ENCODE measurements at places on chromosomes 5 and 9.

DNA sequence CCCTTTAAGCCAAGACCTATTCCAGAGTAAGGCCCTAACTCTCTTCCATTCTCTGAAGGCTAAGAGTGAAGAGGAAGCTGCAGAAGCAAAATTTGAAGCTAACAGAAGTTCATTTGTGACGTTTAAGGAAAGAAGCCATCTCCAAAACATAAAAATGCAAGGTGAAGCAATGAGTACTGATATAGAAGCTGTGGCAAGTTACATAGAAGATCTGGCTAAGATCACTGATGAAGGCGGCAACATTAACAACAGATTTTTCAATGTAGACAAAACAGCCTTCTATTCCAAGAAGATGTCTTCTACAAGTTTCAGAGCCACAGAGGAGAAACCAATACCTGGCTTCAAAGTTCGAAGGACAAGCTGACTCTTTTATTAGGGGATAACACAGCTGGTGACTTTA, 1143.4 kb downstream of the CDH12 start:
- DNase-seq: no peak

- no peak for DNase-seq
Measured at GRCh38 chr9:110897943-110898342, 140.3 kb downstream of the LPAR1 start.

DNA sequence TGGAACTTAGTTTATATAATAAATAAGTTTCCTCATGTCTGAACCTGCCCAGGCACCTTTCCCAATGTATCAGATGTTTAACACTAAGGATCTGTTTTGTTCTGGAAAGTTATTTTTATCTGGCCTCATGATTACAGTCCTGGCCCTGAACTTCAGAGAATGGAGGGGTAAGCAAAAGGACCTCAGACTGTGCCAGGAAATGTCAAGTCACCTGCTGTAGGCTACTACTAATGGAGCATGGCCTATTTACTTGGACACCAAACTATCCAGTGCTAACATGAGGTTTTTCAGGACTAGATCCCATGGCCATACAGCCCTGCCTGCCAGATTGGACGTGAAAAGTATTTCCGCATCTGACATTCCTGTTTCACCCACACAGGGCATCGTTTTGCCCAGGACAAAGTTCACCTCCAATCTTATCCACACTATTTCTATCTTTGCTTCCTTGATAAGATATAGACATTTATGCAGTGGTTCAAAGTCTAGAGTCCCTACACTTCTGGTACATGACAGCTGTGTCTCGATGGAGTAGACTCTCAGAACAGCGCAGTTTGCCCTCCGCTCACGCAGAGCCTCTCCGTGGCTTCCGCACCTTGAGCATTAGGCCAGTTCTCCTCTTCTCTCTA, at the start of gene BTNL8:
BTNL8 (plus strand) TSS at position 539 of the 626 bp plus-strand sequence. CDS start 152 bp downstream, outside the sequence.
- no peak for DNase-seq

DNA sequence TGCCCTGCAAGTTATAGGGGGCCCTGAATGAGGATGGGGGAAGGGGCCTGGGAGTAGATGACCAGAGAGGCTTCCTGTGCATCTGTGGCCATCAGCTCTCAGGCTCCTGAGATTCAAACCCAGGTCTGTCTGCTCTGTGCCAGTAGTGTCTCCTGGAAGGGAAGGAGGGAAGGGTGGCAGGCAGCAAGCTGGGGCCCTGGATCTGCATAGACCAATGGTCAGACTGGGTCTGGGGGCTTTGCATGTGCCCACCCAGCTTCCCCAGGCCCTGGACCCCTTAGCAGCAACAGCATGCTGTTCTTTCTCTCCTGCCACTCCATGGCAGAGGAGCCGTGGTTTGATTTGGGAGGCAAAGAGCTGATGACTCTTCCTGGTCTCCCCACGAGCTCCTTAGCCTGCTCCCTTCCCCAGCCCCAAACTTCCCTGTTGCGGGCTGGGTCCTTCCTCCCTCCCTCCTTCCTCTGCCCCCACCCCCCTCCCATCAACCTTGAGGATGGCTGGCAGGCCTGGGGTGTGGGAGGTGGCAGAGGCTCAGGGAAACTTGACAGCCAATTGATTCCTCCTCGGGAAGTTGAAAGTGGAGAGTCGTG, 31.6 kb downstream of the DAB2IP start:
- DNase-seq: no peak

GRCh38 chr5:160655717-160656116, 196.3 kb downstream of the ATP10B start:
- no peak for DNase-seq

DNA sequence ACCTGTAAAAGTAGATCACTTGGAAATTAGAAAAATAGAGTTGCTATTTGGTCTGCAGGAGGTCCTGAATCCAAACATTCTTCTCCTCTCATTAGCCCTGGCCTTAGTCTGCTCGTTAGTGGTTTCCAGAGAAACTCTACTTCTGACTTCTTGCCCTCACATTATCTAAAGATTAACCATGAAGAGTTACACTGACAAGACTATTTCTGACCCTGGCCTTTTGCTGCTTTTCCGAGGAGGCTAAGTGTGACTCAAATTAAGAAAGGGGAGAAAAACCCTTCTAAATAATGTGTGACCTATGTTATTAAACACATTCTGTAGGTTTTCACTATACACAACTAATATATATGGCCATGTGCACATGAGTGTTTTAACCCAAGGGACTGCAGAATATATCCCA, 302.4 kb downstream of the RAB3C start:
- DNase-seq: no peak

GRCh38 chr5:72550595-72550994, 43.4 kb upstream of the ZNF366 start:
- DNase-seq: no peak

Measured in NCI-H510A (cell line).